NCI-H748 treated with DMSO at 0.1 percent for 48 hours (cell line): ENCODE measurements at places on chromosomes 2 and 18.

- DNase-seq, result peak; percentile 6
Measured at GRCh38 chr2:19899985-19900930, 1.5 kb downstream of the TTC32 start.

GRCh38 chr2:240879105-240879504 lies 10.5 kb downstream of the AGXT start:
- DNase-seq, result no peak

- no peak for DNase-seq
Measured at GRCh38 chr18:74498712-74499627, 2.8 kb downstream of the CNDP2 start.

- no peak for DNase-seq
Measured at GRCh38 chr2:182586426-182586825, 129.6 kb upstream of the DNAJC10 start.

GRCh38 chr18:23879126-23879525 lies 135.4 kb upstream of the TTC39C start:
- no peak for DNase-seq

DNA sequence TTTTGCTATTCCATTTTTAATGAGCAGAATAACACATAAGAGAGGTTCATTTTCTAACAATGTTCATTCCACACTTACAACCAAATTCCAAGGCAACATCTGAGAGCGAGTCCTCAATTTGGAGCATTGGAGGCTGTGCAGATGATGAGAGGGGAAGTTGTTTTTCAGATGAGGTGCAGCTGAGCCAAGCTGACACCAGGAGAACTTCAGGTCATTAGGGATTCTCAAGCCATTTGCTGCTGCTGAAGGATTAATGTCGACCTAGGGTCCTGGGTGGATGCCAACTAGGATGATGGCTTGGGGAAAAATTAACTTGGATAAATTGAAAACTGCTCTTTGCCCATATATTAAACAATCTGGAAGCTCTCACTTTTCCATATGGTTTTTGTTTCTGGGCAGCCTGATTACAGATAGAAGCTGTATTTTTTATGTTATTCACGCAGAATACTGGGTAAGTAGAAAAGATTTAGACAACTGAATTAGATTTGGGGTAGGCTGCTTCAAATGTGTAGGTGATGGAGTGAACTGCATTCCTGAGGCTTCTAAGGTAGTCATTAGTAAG lies 206.4 kb upstream of the SLC39A10 start:
- DNase-seq, result no peak

- DNase-seq, result no peak
Measured at GRCh38 chr2:162075689-162076132, 1.7 kb upstream of the DPP4 start.

- no peak for DNase-seq
Measured at GRCh38 chr2:205967391-205968075, 118.4 kb downstream of the INO80D start.

DNA sequence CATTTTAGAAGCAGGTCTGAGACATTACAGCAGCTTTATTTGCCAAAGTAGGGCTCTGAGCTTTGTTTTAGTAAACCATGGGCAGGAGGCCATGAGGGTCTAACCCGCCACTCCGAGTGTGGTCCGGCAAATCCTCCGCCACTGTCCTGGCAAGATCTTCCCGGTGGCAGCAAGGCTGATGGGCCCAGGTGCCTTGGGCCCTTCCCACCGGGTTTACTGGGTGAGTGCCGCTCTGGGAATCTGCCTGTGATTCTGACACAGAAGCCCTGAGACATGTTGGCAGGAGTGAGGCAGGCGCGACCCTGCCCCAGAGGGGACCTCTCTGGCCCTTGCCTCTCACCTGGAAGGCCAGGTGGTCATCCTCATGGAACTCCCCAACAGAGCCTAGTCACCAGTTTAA lies 29.9 kb downstream of the MTERF4 start:
- DNase-seq, result no peak

GRCh38 chr2:104768694-104769093 lies 85.2 kb upstream of the POU3F3 start:
- DNase-seq, result no peak

GRCh38 chr2:223007531-223007930 lies 44.5 kb upstream of the KCNE4 start:
- no peak for DNase-seq

DNA sequence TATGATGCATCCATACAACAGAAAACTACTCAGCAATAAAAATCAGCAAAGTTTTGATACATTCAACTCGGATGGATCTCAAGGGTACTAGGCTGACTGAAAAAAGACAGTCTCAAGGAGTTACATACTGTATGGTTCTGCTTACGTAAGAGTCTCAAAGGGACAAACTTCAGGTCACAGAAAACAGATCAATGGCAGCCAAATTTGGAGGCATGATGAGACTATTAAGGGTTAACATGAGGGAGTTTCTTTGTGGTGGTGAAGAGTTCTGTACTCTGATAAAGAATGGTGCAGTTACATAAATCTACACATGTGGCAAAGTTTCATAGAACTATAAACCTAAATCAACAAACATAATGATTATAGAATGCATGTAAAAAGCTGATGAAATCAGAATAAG lies 81.4 kb downstream of the COBLL1 start:
- DNase-seq, result no peak

- no peak for DNase-seq
Measured at GRCh38 chr2:86237172-86237571, 37.9 kb downstream of the MRPL35 start.
